Mucosa of gallbladder (tissue), 1 donor: ENCODE measurements at places on chromosomes 4 and X. TPM values are rescaled to one million over a fixed set of nuclear protein-coding genes. Genes with fewer than 3 reads are reported as not detected.

- no peak for DNase-seq
These were observed 321.3 kb downstream of the RAB28 start for GRCh38 chr4:13162886-13163285.

DNA sequence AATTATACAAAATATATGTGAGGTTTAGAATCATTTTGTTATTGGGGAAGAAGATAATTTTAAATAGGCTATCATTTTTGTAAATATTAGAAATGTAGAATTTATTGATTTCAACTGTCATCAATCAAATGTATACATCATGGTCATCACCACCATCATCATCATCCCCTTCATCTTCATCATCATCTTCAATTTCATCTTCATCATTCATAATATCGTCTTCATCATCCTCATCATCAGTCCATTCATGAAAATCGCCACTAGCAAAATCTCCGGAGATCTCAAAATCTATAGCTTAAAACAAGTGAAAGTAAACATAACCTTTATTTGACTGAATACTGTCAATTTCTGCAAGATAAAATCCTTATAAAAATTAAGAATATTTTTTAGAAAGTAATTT is 499.5 kb downstream of the SPOCK3 start:
- DNase-seq, result no peak

DNA sequence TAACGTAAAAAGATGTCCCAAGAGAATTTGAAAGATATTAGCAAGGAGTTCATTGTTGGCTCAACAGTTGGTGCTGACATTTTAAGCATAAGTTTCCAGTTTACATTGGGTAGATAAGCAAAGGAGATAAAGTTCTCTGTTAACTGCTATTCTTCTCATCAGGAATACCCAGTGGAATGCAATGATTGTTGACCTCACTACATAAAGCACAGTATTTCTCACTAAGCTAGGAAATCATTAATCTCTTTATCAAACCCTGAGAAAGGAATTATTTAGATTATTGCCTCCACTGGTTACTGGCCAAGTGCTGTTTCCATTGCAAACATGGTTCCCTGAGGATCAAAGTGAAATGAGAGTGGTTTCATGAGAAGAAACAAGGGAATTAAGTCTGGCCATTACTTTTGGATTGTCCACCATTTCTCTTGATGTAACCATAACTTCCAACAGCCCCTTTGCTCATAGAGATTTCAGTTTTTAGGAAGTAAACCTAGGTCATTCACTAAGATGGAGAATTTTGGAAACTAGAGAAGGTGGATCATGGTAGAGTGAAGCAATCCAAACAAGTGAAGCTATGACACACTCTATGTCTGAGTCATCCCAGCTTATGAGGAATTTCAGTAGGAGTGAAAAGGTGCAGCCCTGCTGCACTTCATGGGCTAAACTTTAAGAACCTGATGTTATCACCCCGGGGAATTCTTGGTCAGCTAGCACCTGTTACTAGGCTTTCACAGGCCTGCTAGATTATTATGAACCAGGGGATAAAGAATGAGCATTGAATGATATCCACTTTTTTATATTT is 163.4 kb downstream of the AREG start:
- no peak for DNase-seq

GRCh38 chr4:73127839-73128453 is 58.4 kb upstream of the COX18 start:
- no peak for DNase-seq

GRCh38 chrX:105173071-105173470 is 47.4 kb downstream of the TEX13A start:
- DNase-seq, result no peak

GRCh38 chrX:20412871-20413486 is 146.3 kb upstream of the RPS6KA3 start:
- peak; percentile 29 for DNase-seq

GRCh38 chr4:41065434-41066006 is 148.8 kb downstream of the APBB2 start:
- DNase-seq, result no peak

- peak; percentile 32 for DNase-seq
These were observed 605 bp upstream of the FAT1 start for GRCh38 chr4:186724058-186724863.

DNA sequence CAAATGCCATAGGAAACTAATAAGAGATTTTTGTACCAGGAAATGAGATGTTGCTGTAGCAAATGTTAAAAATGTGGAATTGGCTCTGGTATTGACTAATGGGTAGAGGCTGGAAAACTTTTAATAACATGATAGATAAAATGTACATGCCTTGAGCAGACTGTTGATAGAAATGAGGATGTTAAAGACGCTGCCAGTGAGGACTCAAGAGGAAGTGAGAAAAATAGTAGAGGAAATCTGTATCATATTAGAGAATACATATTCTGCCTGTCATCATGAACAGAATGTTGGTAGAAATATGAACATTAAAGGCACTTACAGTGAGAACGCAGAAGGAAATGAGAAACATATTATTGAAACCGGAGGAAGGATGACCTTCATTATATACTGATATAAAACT is 577.2 kb upstream of the HTR2C start:
- DNase-seq, result no peak

- peak; percentile 18 for DNase-seq
These were observed 168.1 kb downstream of the VSIG4 start for GRCh38 chrX:65871671-65872311.

- DNase-seq, result no peak
These were observed 196.8 kb upstream of the FSTL5 start for GRCh38 chr4:162360369-162361149.

- no peak for DNase-seq
These were observed 127.0 kb downstream of the PCDH7 start for GRCh38 chr4:30847167-30847566.

GRCh38 chr4:185835814-185836213 is 23.8 kb upstream of the SORBS2 start:
- no peak for DNase-seq

- no peak for DNase-seq
These were observed 22.9 kb downstream of the KCTD8 start for GRCh38 chr4:44425614-44426208.

DNA sequence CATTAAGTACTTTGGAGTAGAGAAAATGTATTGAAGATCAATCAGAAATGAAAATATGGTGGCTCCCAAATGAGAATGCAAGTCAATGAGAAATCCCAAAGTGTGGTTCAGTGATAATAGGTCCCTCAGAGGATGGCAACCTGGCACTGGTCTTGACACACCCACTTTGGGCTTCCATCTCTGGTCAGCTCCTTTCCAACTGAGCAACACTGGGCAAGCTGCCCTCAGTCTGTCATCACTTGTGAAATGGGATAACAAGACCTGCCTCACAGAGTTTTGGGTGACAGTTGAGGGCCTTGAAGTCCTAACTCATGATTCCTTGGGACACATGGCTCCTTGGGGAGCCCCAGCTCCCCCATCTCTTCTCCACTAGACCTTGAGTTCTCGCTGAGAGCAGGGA is 29.0 kb upstream of the MAMLD1 start:
- no peak for DNase-seq

DNA sequence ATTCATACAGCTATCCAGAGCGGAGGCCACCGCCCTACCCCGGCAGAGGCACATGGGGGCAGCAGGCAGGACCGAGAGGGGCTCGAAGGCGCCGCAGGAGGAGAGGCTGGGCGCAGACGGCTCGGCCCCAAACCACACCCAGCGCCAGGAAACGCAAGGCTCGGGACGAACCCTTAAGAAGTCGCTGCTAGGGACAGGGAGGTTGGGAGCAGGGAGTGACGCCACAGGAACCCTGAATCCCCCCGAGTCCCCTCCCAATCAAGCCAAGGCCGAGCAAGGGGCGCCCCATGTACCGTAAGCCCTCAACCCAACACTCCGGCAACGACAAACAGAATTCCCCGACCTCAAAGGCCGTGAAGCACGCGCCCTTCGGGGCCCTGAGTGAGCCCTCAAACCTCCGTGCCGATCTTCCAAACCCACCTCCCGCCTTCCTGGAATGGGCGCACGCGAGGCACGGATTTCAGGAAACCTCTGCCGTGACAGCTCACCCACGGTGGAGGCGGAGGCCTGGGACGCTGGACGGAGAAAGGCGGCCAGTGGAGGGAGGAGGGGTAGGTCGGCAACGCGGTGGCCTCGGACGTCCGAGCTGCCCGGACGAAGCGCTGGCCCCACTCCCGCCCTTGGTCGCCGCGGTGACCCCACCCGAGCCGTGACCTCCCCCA is 1.8 kb downstream of the ZFYVE28 start:
- no peak for DNase-seq

DNA sequence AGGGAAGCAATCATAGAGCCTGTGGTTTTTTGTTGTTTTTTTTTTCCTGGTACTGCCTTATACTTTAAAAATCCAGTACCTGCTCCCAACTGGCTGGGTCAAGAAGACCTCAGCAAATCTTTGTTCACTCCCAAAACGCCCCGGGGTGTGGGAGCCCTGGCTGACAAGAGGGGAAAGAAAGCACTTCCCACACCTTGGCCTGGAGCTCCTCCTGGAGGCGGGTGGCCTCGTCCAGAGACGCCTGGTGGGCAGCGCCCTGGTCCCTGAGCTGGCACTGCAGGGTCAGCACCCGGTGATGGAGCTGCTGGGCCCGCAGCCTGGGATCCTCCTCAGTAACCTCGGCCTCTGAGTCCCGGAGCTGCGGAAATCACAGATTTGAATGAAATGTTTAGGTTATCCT is 38.2 kb downstream of the C4orf50 start:
- DNase-seq, result no peak

- no peak for DNase-seq
These were observed 581.3 kb upstream of the TENM3 start for GRCh38 chr4:181661923-181662322.

- no peak for DNase-seq
These were observed 50.1 kb downstream of the RXFP1 start for GRCh38 chr4:158571736-158572135.

DNA sequence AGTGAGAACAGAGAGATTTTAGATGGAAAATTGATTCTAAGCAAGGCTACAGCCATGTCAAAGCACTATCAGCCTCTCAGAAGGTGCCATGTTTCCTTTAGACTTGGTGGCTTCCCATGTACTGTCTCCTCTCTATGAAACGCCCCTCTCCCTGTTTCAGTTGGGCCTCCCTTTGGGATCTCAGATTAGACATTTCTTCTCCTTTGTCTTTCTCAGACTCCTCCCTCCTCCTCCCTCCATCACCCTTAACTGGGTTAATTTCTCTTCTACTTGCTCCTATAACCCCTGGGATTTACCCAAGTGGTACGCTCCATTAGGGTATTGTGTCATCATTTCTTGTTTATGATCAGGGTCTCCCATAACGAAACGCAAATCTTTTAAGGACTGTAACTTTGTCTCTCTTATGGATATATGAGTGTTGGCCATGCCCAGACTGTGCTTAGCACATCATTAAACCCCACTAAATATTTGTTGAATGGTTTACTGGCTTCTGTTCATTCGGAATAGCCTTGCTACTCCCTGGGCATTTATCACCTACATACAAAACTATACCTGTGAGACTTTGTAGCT is 106.8 kb downstream of the FAM9B start:
- DNase-seq, result no peak

GRCh38 chr4:2007804-2008670 is 737 bp downstream of the NELFA start:
- no peak for DNase-seq

DNA sequence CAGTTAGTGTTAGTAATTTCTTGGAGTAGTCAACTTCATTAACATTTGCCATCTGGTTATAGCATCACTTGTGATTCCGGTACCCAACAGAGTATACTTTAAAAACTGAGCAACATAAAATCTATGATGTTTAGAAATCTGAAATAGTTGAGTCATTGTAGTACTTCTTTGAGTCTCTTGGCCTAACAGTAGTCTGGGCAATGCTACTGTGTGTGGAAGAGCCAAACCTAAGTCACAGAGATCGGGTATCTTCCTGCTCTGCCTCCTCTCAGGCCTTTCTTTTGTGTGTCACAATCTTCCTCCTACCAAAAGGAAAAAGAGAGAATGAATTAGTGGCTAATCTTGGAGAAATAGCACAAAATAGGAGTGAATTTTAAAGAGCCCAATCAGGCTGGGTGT is 25.5 kb downstream of the DCUN1D4 start:
- no peak for DNase-seq

DNA sequence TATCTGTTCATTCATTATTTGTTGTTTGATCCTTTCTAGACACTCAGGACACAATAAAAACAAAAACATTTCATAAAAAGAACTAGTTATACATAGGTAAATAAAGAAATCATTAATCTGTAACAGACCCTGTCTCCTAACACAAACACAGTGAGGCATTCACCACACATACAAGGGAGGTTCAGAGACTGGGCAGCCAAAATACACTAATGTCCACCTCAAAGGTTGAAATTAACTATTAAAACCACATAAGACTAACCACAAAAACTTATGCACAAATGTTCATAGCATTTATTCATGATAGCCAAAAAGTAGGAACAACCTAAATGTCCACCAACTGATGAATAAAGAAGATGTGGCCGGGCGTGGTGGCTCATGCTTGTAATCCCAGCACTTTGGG is 7.8 kb downstream of the PAPSS1 start:
- no peak for DNase-seq

- no peak for DNase-seq
These were observed 9.6 kb downstream of the UBE2D3 start for GRCh38 chr4:102817613-102818268.

GRCh38 chrX:63350465-63350877 is 661 bp downstream of the SPIN4 start:
- no peak for DNase-seq

GRCh38 chrX:14497184-14497666 is 32.1 kb upstream of the GLRA2 start:
- no peak for DNase-seq

- no peak for DNase-seq
These were observed 19.3 kb downstream of the JAKMIP1 start for GRCh38 chr4:6180841-6181631.

GRCh38 chr4:57117491-57117890 is 7.3 kb upstream of the IGFBP7 start:
- DNase-seq, result no peak

GRCh38 chrX:129706400-129707072 is 32.2 kb upstream of the XPNPEP2 start:
- DNase-seq, result peak; percentile 39

- DNase-seq, result no peak
These were observed 25.4 kb upstream of the RASL11B start for GRCh38 chr4:52836678-52837077.

- no peak for DNase-seq
These were observed 21.4 kb downstream of the GRSF1 start for GRCh38 chr4:70818173-70818855.

- no peak for DNase-seq
These were observed 341.9 kb downstream of the GPM6A start for GRCh38 chr4:175470131-175470530.

- no peak for DNase-seq
These were observed 1390.5 kb upstream of the TENM3 start for GRCh38 chr4:180852738-180853137.

GRCh38 chr4:137375111-137375850 is 157.0 kb downstream of the PCDH18 start:
- no peak for DNase-seq

GRCh38 chr4:646460-646859 is 21.1 kb downstream of the PDE6B start:
- no peak for DNase-seq

- no peak for DNase-seq
These were observed 60.0 kb downstream of the FHIP1A start for GRCh38 chr4:151468715-151469696.

The DAPP1 gene
- 23.3 TPM for total RNA-seq

The C4orf51 gene
- not detected for total RNA-seq

The EMCN gene
- 13.9 TPM for total RNA-seq

The WNK3 gene
- 6.2 TPM for total RNA-seq

The ARHGAP24 gene
- total RNA-seq, result 13.6 TPM

The RAB9B gene
- 5.7 TPM for total RNA-seq

The SPANXD gene
- total RNA-seq, result not detected

The MAGEC1 gene
- total RNA-seq, result not detected

The TENM3 gene
- total RNA-seq, result 7.8 TPM

The PIN4 gene
- total RNA-seq, result 8.7 TPM

The JCHAIN gene
- total RNA-seq, result 12.3 TPM

The PHEX gene
- total RNA-seq, result 1.1 TPM

The LGI2 gene
- total RNA-seq, result 18.4 TPM

The TMSB15A gene
- total RNA-seq, result not detected
